ENCODE measurements at places on chromosomes 5 and 9.
A peak's percentile ranks its signal among the peaks of the same experiment; 100 is the strongest.

DNA sequence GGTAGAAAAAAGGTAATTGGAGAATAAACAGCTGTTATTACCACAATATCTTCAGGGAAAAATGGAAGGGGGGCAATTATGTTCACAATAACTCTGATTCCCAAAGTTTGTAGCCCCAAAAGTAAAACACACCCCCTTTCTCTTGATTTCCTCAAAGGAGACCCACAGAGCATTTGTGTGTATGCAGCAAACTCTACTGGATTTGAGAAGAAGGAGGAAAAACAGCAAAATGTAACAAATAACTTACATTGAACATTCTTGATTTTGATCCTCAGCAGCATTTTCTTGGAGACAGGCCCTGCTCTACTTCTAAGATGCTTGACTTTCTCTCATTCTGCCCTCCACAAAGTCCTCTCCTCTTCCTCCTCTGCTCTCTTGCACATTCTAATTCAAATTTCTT lies 420.8 kb upstream of the EDIL3 start:
- DNase-seq: no peak

DNA sequence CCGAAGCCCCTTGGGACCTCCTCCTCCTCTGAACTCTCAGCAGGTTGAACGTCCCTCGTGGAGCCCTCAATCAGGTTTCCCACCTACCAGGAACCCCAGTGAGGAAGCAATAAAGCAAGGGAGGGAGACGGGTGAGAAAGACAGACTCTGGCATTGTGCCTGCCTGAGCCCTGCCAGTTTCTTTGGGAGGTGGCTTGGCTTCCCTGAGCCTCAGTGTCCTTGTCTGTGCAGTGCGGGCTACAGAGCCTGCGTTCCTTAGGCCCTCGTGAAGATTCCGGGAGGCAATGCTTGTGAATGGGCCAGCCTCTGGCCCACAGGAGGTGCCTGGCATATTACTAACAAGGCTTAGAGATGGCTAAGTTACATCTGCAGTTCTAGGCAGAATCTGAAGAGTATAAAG lies 11.9 kb downstream of the GTF3C5 start:
- no peak for DNase-seq

- DNase-seq: no peak
Measured at GRCh38 chr5:129748913-129749880, 1.3 kb downstream of the MINAR2 start.

- no peak for DNase-seq
Measured at GRCh38 chr9:13296972-13297371, 17.5 kb upstream of the MPDZ start.

GRCh38 chr9:33468215-33468730 lies 5.5 kb downstream of the NOL6 start:
- DNase-seq: no peak

GRCh38 chr5:122492675-122493074 lies 180.6 kb downstream of the SNCAIP start:
- peak; percentile 22 for DNase-seq

- no peak for DNase-seq
Measured at GRCh38 chr5:156414391-156414790, 87.4 kb downstream of the SGCD start.

GRCh38 chr5:74798977-74799911 lies 32.2 kb downstream of the NSA2 start:
- DNase-seq: no peak

GRCh38 chr5:6904860-6905259 lies 191.6 kb downstream of the TENT4A start:
- DNase-seq: no peak

GRCh38 chr5:127305493-127305892 lies 14.9 kb downstream of the MEGF10 start:
- no peak for DNase-seq

DNA sequence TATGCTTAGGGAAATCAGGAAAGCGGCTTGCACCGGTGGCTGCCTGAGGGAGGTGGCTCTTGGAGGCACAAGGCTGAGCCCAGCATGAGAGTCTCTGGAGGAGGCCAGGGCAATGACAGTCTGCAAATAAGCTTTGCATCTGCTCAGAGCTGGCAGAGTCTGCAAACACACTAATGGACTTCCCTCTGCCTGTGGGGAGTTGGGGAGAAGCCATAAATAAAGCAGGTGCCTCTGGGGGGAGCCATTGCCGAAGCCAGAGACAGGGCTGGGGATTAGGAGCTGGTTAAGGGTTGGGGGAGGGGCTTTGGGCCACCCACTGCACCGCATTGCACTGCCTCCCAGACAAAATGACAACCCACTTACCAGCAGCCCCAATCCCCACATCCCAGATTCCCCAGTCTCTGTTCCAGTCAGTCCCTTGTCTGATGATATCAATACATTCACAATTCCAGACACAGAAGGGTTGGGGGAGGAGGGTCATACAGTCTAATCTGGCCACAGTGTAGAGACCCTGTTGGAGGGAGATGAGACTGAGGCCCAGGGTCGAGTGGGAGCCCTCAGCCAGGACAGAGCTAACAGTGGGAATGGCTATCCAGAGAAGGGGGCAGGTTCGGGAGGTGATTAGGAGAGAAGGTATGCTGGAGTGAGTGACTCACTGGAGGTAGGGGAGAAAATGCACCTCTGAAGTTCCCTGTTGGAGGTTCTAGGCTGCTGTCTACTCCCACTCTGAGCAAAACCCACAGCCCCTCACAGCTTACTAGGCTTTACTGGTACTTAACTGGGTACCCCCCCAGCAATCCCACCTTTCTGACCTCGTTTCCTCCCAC lies 53.7 kb downstream of the PAX5 start:
- DNase-seq: peak; percentile 38

DNA sequence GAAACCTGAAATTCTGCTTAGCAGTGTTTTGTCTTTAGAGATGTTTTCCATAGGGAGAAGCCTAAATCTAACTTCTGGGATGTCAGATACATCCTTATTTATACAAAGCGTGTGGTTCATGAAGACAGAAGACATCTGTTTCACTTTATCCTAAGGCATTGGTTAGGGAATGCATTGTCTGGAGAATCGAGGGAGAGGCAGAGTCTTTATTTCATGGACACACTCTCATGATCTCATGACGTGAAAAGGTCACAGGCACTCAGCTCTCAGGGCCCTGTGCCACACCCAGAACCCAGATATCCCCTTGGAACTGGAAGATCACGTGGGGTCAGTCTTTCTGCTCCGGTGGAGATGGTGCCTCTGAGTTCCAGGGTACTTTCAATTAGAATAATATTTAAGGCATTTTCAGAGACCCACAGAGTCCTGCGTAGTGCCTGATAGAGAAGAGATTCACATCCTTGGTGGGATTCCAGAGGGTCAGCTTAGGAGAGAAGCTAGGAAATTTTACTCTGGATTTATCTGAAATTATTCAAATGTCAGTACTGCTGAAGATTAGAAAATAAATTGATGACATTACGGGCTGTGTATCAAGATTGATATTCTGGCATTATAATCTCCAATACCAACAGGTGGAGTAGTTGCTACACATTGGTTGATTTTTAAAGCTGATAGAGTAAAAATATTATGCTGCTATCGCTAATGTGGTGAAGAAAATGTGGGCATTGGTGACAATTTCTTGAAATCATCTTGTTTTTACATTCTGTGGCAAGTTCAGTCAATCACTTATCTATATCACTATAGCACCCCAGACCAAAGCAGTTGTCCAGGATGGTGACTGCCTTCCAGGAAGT lies 378.3 kb downstream of the MTRR start:
- DNase-seq: no peak

DNA sequence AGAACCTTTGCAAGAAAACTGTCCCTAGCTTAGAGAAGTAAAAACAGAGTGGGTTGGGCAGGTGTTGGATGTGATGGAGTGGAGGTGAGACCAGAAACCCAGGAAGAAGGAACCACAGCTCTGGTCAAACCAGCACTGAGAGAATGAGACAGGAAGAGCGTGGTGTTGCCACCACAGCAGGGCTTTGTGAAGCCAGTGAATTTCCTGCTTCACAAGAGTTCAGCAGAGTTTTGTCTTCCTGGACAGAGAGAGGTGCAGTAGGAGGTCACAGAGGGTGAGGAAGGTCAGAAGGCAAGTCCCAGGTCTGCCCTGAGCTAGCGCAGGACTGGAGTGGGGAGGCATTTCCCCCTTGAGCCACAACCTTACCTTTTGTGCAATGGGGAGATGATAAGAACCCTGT lies 2306.2 kb upstream of the ACO1 start:
- no peak for DNase-seq

All from NB4 (cell line).